ENCODE measurements at places on chromosomes 3 and 15.

GRCh38 chr3:28947751-28948150 is 333.1 kb upstream of the RBMS3 start:
- DNase-seq: no peak

- no peak for DNase-seq
Measured at GRCh38 chr3:55805169-55805568, 318.1 kb upstream of the WNT5A start.

GRCh38 chr15:44009038-44009437 is 182.2 kb downstream of the WDR76 start:
- DNase-seq: no peak

- DNase-seq: no peak
Measured at GRCh38 chr15:30997270-30997669, 5.8 kb upstream of the MTMR10 start.

GRCh38 chr3:127096256-127097071 is 96.5 kb upstream of the PRR23E start:
- no peak for DNase-seq

- DNase-seq: no peak
Measured at GRCh38 chr15:82950746-82951370, 1.7 kb downstream of the HOMER2 start.
